ENCODE measurements at places on chromosomes 4 and X.

- DNase-seq = no peak
These were observed 132.1 kb downstream of the SNCA start for GRCh38 chr4:89704651-89705395.

DNA sequence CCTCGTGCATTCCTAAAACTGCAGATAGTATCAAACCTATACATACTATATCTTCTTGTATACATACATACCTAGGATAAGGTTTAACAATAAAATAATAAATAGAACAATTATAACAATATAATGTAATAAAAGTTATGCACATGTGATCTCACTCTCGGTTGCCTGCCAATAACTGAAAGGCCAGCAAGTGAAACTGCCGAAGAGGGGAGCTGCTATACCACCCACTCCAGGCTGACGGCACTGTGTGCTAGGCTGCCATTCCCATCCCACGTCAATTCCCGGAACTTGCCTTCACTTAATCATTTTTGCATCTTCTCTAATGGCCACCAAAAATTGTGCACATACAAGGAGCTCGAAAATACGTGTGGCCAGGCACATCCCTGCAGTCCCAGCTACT lies 451.1 kb upstream of the FAT1 start:
- DNase-seq = no peak

DNA sequence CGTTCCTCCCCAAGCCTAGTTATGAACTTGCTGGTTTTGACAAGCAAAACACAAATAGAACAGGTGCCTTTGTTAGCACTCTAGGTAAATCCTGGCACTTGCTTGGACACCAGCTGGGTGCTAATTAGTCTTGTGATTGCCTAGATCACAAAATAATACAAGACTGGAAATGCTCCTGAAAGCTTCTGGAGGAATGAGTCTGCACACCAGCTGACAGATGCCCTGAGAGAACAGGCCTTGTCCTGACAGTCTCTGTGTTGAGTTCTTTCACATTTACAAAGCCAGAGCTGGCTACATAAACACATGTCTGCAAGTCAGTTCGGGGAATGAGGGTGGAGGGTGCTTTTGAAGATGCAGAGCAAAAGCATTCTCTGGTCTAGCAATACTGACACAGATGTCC lies 93.8 kb downstream of the ELOVL6 start:
- no peak for DNase-seq

GRCh38 chr4:33080275-33080674 lies 2360.1 kb downstream of the PCDH7 start:
- DNase-seq = no peak

GRCh38 chr4:77849278-77849965 lies 13.2 kb upstream of the MRPL1 start:
- peak; percentile 35 for DNase-seq

DNA sequence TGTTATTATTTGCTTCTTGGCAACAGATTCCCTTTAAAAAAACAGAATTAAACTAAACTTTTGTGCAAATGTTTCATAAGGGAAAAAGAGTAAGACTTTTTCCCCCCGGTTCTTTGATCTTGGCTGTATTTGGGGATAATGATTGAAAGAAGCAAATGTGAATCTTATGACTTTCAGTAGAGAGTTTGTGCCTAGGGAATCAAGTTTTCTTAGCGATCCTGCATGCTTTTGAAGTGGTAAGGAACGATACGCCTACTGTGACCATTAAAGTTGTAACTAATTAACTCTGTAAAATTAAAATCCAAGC lies 9.0 kb downstream of the ATP10D start:
- no peak for DNase-seq

DNA sequence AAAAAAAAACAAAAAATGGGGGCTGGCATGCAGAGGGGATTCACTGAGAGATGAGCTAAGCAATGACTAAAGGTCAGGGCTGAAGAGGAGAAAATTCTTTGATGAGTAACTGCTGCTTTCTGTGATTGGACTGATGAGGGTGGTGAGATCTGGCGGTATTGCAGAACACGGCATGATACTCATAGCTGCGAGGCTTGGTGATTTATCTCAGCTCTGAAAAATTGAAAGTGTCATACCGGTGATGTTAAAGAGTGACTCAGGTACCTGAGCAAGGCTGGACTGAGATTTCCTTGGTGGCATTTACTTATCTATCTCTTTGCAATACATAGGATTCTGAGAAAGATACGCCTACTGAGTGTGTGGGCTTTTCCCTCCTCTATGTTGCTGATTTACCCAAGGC lies 204.1 kb upstream of the DDX53 start:
- DNase-seq = no peak

DNA sequence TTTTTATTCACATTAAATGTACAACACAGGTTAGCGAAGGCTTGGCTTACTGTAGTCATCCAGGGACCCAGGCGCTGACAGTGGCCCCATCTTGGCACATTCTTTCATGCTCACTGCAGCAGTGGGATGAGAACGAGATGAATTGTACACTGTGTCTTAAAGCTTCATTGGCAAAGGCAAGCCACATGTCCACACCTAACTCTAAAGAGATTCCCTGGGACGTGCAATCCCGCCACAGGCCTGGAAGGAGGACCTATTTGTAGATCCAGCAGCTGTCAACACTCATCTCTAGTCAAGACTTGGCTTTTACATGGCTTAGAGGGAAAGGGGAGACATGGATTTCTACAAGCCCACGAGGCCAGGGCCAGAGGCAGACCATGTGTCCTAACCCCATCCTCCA lies 16.1 kb upstream of the CXCR3 start:
- no peak for DNase-seq

DNA sequence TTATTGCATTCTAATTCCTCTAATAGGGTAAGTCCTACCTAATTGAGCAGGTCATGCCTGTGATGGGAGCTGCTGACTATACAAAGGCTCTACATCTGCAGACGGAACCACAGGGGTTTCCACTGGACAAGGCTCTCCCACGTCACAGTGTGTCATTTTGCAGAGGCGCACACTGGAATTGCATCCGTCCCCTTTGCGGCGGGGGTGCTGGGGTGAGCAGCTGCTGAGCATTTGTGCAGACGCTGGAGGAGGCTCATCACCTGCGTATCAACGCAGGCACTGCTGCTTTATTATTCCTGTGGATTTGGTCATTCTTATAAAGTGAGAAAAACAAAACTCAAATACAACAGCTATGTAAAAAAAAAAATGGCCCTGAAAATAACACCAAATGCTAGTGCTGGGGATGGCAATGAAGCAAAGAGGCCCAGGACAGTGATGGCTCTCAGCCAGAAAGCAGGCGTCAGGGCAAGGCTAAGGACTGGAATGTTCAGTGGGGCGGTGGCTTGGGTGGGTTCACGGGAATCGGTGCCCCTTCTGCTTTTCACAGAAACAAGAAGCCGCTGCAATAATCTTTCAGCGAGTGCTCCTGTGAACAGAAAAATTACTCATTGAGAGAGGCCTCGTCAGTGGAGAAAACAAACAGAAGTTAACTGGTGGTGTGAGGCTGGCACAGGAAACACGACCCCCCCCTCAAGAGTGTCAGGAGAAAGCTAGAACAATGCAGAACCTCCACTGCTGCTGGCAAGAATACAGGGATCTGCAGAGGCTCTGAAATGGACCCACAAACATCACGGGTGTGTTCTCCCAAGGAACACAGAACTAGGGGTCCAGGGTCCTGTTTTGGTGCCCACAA lies 67.8 kb downstream of the GATB start:
- no peak for DNase-seq

- no peak for DNase-seq
These were observed 60.5 kb upstream of the ENPEP start for GRCh38 chr4:110415478-110415877.

DNA sequence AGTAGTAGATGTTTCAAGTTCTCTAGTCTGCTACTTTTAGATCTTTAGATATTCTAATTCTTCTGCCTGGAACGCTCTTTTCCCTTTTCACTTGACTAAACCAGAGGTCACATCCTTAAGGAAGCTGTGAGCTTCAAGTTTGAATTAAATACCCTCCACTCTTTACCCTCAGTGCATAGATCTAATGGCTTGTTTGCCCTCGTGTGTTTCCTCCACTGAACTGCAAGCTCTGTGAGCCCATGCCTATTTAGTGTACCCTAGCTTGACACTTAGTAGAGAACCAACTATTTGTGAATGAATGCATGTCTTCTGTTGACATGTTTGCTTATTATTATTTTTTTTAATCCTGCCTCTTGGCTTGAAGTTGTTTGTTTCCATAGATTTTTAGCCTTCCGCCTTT lies 138.3 kb downstream of the PDE5A start:
- DNase-seq = no peak

DNA sequence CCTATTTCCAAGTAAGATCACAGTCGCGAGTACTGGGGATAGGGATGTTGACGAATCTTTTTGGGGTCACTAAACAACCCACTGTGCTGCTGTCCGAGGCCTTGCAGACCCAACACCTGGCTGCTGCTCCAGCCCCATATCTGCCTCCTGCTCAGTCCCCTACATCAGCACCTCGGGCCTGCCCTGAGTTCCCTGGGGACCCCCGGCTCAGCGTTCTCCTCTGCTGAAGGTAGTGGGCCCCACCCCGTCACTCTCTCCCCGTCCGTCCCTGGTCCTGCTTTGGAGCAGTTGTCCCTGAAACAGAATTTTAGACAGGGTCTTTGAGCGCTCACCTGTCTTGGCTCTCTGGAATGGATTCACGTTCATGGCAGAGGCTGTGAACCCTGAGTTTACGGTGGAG lies 202.4 kb upstream of the PSAPL1 start:
- DNase-seq = no peak

GRCh38 chrX:30504309-30504708 lies 73.3 kb downstream of the TASL start:
- no peak for DNase-seq

DNA sequence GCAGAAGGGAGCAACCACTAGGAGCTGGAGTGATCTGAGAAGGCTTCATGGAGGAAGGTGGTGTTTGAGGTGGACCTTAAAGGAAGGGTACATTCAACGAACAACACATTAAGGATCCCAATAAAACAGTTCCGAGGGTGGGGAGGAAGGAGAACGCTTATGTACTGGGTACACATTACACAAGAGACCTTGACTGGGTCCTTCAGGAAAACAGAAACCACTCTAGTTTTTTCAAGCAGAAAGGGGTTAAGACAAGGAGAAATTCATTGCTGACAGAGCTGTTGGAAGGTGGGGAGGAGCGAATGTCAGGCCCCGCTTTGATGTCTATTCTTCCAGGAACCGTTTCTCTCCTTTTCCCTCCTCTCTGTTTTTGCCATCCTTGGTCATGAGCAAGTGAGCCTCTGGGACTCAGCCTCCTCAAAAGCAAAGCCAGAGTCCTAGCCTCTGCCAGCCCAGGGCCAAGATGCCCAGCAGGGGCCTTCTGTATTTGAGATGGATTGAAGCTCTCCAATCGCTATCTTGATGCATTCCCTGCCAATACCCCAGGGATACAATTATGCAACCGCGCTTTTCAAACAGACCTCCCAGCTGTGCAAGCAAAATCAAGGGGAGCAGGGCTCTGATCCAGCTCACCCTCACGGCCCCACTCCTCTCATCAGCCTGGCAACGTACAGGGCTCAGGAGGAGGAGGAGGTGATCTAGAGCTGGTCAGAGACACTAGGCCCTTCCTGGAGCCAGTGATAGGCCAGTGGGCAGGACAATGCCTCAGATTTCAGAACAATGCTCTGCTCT lies 48.4 kb downstream of the ZBTB49 start:
- DNase-seq = no peak

DNA sequence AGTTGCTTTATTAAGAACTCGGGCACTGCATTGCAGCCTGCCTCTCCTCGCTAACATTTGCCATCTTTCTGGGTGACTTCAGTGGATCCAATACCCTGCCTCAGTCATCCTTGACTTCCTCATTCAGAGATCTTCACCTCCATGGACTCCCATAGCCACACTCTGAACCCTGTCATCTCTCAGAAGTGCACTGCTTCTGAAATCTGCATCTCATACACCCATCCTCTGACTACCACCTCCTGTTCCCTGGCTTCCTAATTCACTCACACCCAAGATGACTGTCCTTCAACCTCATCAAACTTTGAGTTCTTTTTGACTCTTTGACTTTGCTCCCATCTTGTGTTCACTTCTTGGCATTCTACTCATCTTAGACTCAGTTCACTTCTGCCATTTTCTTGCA lies 25.3 kb upstream of the CYBB start:
- no peak for DNase-seq

DNA sequence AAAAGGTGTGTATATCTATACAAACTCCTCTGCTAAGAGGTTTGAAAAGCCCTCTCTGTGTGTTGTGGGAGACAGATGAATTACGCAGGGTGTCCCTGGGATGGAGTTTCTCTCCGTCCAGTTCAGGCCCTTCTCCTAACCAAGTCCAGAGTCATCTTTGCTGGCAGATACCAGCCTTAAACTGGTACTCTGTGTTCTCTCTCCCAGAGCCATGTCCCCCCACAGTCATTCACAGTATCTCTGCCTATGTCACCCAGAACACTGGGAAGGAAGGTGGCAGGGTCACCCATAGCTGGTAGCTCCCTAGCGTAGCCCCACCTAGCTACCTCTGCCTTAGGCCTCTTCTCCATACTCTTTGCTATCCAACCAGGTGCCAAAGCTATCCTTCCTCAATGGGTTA lies 8.9 kb downstream of the AMER1 start:
- no peak for DNase-seq

DNA sequence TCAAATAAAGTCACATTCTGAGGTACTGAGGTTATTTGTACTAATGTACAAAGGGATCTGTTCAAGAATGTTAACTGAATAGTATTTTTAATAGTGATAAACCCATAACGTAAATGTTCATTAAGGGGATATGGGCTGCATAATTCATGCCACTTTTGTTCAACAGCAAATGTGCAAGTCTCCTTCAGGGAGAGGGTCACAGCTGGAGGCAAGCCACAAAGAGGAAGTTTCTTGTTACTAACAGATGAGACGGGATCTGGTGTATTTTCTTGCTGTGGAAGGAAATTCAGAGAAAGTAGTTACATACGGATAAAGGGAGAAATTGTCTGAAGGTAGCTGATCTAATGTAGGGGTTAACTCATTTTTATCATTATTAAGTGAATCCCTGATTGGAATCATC lies 10.0 kb downstream of the ZFP42 start:
- DNase-seq = no peak

- no peak for DNase-seq
These were observed 170.1 kb downstream of the LARP7 start for GRCh38 chr4:112807083-112807482.

DNA sequence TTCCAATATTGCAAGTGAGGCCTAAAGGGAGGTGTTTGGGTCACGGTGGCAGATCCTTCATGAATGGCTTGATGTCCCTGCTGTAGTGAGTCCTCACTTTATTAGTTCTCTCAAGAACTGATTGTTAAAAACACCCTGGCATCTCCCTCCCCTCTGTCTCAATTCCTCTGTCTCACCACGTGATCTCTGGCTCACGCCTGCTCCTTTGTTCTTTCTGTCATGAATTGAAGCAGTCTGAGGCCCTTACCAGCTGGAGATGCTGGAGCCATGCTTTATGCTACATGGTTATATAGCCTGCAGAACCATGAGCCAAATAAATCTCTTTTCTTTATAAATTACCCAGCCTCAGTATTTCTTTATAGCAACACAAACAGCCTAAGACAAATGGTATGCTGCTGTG lies 980.7 kb upstream of the GRIA3 start:
- DNase-seq = no peak

DNA sequence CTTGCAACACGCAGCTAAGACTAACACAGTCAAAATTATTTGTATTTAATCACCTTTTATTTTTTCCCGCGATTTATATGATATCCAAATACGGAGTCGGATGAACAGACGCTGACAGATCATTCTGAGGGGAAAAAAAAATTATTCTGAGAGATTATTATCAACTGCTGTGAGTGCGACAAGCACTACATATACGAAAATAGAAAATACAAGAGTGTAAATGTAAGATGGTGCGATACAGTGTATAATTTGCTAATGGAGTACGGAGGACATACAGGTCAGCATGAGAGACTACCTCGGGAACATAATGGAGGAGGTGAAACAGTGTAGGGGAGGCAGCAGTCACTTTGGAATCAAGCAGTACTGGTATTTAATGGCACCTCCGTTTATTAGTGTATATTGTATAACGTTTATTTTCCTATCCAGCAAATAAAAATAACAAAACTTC lies 2.8 kb upstream of the LIN54 start:
- DNase-seq = no peak

Data from NCI-H1436 treated with DMSO at 0.1 percent for 48 hours (cell line).